ENCODE measurements at places on chromosomes 2 and 18.

DNA sequence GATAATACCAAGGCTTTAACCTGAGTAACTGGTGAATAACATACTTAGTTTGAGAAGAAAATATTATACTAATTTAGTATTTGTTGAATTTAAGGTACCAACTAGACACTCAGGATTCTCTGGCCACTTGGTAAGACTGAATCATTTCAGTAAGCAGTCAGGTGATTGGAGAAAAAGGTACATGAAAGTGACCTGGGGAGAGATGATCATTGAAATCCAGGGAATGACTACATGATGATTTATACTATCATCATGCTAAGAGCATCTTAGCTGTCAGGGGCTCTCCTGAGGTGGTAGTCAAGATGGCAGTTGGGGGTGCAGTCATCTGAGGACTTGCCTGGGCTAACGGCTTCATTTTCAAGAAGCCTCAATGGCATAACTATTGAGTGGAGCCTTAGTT is 571.2 kb upstream of the ACVR2A start:
- DNase-seq: no peak

DNA sequence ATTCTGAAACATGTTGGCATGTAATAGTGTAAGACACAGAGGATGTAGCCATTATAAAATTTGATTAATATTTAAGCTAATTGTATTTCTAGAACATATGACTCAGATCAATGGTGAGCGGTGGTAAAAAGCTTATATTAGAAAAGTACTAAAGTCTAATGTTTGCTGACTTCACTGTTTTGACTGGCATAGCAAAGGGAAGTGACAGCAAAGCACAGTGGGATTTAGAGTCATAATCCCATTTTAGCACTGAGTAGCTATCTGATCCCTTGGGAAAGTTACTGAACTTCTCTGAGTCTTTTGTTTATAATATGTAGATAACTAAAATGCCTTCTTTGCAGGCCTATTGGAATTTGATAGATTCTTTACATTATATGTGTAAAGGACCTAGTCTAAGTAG is 60.4 kb downstream of the KIAA1328 start:
- no peak for DNase-seq

- DNase-seq: no peak
Measured at GRCh38 chr2:45496869-45497268, 114.2 kb downstream of the SRBD1 start.

- DNase-seq: no peak
Measured at GRCh38 chr2:207269038-207269437, 103.3 kb upstream of the KLF7 start.

DNA sequence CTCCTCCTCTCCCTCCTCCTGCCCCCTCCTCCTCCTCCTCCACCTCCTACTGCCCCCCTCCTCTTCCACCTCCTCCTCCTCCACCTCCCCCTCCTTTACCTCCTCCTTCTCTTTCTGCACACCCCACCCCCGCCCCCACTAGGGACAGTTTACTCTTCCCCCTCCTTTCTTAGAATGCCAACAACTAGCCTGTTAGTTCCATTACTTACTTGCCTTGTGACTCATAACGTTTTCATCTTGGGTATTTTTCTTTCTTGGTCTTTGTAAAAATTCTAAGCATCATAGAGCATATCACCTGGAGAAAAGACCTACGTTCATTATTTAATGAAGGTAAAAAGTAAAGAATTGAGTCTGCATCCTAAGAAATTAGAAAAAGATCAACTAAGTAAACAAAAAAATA is 165.3 kb downstream of the NEDD4L start:
- DNase-seq: no peak

DNA sequence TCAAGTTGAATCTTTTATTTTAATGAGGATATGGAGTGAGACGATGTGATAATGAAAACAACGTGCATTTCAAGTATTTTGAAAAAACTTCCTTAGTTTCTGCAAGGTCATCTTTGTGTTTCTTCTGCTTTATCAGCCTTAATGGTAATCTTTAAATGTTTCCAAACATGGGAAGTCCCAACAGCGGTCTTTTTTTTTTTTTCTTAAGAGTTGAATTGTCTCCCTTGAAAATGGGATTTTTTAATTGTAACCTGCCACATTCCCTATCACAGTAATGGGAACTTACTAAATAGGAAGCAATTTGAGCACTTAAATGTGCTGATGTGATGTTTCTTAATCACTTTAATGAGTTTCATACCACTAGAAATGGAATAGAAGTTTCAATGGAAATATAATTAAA is 45.8 kb downstream of the ATIC start:
- no peak for DNase-seq

GRCh38 chr2:125456693-125457363 is 1199.1 kb upstream of the GYPC start:
- no peak for DNase-seq

- no peak for DNase-seq
Measured at GRCh38 chr2:85151026-85151425, 17.8 kb downstream of the TCF7L1 start.

GRCh38 chr2:224669449-224669848 is 46.7 kb downstream of the CCDC195 start:
- no peak for DNase-seq

- DNase-seq: no peak
Measured at GRCh38 chr18:48376406-48376805, 32.8 kb downstream of the ZBTB7C start.

DNA sequence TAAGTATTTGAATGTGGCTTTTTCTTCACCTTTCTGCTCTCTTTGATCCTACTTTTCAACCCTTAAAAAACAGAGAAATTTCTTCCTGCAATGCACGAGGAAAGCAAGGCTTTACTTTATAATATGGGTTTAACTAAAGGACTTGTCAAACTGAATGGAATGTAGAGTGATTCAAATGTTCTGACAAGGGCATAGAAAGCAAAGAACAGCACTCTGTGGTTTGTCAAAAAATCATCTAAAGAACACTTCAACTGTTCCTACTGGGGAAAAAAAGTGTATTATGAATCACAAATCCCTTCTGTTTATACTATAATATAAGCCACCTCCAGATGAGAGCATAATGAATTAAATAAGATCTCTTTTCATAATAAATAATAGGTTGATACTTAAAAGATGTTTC is 45.0 kb upstream of the RIT2 start:
- no peak for DNase-seq

DNA sequence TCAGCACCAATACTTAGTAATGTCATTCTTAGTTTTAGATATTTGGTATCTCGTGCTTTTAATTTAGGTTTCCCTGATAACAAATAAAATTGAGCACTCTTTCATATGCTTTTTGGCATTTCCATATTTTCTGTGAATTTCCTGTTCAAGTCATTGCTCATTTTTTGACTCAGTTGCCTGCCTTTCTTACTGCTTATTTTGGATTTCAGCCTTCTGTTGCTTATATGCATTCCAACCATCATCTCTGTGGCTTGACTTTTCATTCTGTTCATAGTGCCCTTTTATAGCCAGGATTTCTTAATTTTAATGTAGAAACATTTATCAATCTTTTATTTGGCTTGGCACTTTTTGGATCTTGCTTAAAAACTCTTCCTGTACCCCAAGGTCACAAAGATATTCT is 14.5 kb upstream of the KIF3C start:
- no peak for DNase-seq

DNA sequence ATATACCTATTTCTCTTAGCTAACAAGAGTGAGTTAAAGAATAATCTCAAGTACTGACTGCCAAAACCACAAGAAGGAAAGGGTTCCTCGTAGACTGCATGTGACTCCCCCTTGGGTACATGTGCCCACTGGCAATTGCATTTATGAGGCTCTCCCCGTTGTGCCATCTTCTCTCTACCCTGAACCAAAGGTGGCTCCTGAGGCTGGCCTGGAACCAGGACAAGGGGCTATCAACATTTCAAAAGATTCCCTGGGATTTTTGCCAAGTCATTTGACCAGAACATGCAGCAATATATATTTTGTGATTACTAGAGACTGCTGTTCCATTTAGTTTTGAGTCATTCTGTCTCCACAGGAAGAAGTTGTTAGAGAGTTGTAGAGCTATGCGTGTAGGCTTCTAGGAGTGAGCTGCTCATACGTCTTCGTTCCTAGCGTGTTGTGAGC is 45.8 kb downstream of the LAMA3 start:
- DNase-seq: no peak

- DNase-seq: no peak
Measured at GRCh38 chr2:233413559-233414272, 59.4 kb downstream of the DGKD start.

DNA sequence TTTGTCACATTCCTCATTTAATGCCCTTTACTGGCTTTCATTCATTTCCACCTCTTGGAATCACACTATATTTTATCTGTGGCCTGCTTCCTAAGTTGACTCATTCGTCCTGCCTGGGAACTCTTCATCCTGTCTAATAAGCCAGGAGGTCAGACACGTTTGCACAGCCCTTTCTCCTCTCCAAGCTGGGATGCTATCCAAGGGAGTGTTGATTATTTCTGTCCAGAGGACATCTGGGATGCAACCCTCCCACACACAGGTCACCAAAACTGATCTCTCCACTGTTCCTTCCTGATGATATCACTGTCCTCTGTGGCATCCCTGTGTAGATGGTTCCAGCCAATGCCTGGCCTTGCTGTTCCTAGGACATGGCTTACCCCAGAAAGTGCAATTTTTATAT is 79.8 kb upstream of the NOSTRIN start:
- no peak for DNase-seq

GRCh38 chr18:5350636-5351035 is 55.1 kb upstream of the ZBTB14 start:
- no peak for DNase-seq

DNA sequence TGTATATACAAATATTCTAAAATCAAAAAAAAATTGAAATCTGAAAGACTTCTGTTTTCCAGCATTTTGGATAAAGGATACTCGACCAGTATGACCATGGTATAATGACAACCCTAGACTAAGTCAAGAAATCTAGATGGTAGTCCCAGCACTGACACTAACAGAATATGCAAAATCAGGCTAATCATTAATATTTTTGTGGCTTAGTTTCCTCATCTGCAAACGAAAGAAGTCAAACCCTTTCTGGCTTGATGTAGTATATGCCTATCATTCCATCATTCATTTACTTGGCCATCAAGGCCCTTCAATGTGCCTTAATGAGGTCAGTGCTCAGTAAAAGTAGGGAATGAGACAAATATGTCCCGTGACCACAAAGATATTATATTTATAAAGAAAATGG is 83.5 kb downstream of the NCKAP5 start:
- DNase-seq: no peak

DNA sequence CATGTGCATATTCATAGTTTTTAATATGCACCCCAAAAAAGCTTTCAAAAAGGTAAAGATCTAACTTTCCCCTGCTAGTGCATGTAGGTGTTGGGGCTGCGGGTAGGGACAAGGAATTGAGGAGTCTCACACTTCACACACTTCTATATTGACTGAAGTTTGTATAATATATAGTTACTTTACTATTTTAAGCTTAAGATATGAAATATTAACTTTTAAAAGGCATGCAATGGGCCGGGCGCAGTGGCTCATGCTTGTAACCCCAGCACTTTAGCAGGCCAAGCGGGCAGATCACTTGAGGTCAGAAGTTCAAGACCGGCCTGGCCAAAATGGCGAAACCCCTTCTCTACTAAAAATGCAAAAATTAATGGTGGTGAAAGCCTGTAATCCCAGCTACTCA is 109.1 kb upstream of the SH3BP4 start:
- no peak for DNase-seq

DNA sequence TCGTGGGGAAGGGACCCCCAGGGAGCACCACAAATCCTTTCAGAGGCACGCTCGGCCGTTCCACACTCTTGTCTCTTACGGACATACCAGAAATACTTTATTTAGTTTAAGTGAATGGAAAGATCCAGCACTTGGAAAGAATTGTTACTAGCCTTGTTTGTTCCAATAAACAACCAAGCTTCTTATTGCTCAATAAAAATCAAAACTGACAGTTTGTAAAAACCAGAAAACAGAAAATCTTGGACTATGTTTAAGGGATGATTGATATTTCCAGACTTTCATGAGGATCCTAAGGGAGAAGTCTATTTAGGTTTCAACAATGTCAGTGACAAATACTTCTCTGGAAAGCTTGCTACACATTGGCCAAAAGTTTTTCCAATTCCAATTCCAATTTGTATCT is 31.6 kb upstream of the CCBE1 start:
- no peak for DNase-seq

GRCh38 chr2:140539242-140539875 is 1591.5 kb downstream of the LRP1B start:
- DNase-seq: no peak

DNA sequence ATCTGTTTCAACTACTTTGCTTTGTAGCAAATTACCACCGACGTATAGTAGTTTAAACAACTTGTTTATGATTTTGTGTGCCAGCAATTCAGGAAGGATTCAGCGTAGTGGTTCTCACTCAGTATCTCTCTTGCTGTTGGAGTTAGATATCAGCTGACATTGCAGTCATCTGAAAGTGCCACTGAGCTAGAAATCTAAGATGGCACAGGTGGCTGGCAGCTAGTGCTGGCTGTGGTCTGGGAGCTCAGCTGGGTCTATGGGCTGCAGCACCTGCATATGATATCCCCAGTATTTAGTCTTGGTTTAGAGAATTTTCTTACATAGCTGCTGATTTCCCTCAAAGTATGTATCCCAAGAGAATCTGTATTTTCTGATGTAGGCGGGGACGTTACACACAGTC is 235.6 kb downstream of the SCG2 start:
- no peak for DNase-seq

- no peak for DNase-seq
Measured at GRCh38 chr2:69634196-69634821, 9.2 kb downstream of the AAK1 start.

DNA sequence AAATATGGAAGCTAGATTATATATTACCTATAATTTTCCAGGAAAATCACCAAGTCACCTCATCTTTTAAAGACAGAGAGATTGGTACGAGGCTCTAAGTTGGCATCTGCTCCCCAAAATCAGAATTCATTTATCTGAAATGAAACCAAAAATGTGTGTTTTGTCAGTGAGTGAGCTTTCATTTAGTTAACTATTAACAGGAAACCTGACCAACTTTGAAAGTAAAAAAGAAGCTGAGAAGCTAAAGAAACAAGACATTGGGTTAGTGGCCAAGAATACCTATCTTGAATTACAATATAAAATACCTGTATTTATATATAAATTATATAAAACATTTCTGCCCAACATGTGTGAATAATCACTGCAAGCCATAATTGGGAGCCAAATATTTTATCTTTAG is 1.9 kb downstream of the MPPE1 start:
- no peak for DNase-seq

DNA sequence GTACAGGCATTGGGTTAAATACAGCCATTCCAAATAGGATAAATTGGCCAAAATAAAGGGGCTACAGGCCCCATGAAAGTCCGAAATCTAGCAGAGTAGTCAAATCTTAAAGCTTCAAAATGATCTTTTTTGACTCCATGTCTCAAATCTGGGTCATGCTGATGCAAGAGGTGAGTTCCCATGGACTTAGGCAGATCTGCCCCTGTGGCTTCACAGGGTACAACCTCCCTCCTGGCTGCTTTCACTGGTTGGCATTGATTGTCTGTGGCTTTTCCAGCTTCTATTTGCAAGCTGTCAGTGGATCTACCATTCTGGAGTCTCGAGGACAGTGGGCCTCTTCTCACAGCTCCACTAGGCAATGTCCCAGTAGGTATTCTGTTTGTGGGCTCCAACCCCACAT is 56.1 kb downstream of the CCDC141 start:
- DNase-seq: no peak
